ENCODE measurements at places on chromosomes 16 and 17.
A peak's percentile ranks its signal among the peaks of the same experiment; 100 is the strongest.

GRCh38 chr16:60204181-60204580 is 1470.1 kb upstream of the GOT2 start:
- DNase-seq, result no peak

DNA sequence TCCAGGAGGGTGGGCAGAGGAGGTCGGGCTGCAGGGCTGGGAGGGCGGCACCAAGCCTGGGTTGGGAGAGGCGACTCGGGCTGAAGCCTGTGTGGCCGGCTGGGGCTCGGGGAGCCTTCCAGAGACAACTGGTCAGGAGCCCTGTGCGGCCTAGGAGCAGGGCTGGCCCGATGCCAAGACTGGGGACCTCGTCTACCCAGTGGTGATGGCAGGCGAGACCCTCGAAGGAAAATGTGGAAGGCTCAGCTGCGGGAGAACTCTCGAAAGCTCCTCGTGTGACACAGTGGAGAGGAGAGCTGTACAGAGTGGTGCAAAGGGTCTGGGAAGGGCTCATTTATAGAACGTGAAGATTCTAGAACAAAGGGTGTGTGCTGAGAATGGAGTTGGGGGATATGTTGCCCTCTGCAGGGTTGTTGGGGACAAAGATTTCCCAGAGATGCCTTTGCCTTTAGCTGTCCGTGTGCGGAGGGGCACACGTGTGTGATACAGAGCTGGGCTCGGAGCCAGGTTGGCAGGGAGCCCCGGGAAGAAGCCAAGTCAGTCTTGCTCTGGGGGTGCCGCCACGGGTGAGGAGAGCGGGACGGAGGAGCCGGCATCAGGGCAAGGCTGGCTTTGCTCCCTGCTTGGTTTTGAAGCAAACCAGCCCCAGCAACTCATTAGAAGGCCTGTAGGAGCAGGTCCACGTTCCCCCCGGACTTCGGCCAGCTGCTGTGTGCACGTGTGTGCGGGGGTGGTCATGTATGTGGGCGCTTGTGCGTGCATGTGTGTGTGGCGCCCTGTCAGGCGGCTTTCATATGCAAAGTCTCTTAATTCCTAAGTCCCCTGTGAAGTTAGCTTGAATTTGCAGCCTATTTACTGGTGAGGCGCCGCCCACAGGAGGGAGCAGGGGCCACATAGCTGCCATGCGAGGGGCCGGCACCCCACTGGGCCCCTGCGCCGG is 132.4 kb upstream of the CHMP6 start:
- peak; percentile 69 for DNase-seq

- peak; percentile 63 for DNase-seq
Measured at GRCh38 chr16:75012380-75013081, 13.7 kb downstream of the ZNRF1 start.

- peak; percentile 55 for DNase-seq
Measured at GRCh38 chr16:30409125-30410060, 2.0 kb downstream of the ZNF771 start.

- no peak for DNase-seq
Measured at GRCh38 chr17:77210331-77210730, 69.6 kb downstream of the SEC14L1 start.

GRCh38 chr17:50051082-50051576 is 4.8 kb upstream of the ITGA3 start:
- no peak for DNase-seq

DNA sequence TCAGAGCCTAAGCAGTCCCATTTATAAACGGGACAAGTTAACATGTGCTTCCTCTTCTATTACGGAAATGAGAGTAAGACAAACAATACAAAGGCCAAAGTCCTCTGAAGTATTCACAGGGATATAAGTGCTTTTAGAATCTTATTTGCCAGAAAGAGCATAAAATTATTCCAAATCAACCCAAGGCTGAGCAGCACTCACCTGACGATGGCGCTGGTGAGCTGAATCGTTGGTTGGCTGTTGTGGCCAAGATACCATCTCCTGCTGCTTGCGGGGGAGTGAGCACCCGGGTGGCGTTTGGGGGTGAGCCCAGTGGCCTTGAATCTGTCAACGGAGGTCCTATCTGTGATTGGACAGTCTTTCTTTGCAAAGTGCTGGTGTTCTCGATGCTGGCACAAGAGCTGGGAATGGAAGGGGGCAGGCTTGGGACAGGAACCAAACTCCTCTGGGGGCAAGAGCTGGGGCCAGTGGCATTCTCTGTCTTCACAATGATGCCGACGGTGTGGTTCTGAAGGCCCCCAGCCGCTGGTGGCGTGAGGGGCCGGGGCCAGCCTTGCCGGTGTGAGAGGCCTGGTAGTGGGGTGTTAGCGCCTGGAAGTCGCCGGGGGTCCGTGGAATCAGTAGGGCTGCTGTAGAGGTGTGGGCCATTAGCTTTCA is 9.5 kb upstream of the DHRS13 start:
- peak; percentile 65 for DNase-seq

- no peak for DNase-seq
Measured at GRCh38 chr17:10526517-10526916, 8.2 kb upstream of the MYH1 start.

DNA sequence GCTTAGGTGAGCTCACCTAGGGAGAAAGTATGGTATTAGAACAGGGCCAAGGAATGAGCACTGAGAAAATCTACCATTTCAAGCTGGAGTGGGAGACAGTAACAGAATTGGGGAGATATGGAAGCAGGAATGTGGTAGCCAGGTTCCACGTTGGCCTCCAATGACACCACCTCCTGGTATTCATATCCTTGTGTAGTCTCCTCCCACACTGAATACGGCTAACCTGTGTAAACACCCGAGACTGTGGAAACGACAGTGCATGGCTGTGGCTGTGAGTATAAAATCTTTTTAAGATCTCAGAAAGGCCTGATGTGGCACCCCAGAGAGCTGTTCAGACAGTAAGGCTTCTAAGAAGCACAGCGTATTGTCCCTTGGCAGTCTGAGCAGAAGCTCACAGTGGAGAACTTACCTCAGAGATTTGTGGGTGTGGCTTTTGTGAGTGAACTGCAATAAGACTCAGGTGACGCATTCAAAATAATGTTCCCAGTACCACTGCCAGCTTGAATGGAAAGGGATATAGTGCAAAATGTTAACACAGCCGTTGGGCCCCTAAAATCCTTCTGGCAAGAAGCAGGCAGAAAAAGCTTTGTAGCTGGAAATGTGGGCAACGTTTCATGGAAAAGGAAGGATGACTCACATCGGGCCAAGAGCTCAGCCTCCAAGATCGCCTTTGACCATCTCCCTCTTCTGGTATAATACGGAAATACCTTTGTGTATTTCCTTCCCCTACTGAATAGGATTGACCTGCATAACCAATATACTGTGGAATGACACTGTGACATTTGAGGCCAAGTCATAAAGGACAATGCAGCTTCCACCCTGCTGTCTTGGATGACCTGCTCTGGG is 14.4 kb downstream of the SDR42E1 start:
- peak; percentile 78 for DNase-seq

DNA sequence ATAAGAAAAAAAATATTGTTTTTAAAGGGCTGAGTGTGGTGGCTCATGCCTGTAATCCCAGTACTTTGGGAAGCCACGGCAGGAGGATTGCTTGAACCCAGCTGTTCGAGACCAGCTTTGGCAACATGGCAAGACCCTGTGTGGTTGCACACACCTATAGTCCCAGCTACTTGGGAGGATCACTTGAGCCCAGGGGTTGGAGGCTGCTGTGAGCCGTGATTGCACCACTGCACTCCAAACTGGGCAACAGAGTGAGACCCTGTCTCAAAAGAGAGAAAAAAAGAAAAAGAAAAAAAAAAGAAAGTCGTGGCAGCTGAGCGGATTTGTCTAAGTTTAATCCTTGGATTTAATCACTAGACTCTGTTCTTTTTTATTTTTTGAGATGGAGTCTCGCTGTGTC is 6.3 kb upstream of the FCSK start:
- no peak for DNase-seq

DNA sequence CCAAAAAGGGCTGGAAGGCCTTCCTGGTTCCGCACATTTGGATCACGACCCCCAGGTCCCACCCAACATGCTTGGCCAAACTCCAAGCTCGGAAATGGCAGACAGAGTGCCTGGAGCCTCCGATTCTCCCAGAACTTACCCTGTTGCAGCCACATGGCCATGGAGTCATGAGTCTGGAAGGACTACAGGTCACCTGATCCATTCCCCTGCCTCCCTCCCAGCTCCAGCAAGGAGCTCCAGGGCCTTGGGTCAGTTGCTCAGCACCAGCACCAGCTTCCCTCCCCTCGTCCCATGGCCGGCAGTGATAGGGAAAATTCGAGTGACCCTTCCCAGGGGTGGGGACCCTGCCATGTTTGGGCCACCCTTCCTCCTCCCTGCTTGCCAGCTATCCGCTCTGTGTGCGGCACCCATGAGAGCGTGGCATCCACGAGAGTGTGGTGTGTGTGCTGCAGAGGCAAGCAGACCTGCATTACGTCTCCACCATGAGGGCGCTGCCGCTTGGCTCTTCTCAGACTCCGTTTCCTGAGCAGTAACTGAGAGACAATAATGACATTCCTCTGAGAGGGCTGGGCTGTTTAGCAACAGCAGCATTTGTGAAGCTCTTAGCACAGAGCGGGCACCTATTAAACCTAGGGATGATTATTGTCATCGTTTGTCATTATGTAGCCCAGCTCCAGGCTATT is 21.3 kb upstream of the RPL38 start:
- no peak for DNase-seq

DNA sequence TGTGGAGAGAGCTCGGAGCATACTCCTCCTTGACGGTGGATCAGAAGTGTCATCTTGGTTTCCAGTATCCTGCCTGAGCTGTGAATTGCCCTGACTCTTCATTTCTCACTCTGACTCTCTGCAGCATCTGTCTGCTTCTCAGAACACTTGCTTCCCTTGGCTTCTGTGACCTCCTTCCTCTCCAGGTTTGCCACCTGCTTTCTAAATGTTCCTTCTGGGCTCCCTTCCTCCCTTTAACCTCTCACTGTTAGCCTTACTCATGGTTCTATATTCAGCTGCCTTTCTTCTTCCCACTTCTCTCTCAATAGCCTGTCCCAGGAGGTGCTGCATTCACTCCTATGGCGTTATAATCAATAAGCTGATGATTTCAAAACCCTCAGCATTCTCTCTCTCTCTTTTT is 11.2 kb upstream of the PRKAR1A start:
- DNase-seq, result no peak

DNA sequence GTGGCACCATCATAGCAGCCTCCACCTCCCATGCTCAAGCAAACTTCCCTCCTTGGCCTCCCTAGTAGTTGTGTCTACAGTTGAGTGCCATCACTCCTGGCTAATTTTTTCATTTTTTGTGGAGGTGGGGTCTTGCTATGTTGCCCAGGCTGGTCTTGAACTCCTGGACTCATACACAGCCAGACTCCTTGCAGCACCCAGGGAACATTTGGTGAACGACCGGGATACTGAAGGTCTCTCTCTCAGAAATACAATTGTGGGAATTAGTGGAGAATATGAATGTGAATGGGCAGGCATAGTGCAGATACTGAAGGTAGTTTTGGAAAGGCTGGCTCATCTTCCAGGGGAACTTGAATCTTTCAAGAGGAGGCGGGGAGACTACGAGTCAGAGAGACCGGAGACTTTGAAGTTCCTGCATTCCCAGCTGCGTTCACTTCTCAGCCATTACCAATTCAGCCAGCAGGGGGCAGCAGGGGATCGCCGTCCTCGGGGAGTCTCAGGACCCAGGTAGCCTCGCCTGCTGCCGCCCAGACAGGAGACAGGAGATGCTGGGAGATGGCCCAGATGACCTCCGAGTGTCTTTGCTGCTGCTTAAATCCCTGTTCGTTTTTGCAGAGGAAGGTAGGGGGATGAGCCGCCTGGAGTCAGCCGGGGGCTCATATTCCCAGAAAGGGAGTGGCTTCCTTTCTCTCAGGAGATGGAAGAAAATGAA is 68.6 kb downstream of the HAPSTR1 start:
- no peak for DNase-seq

- no peak for DNase-seq
Measured at GRCh38 chr17:81528651-81529436, 667 bp downstream of the FSCN2 start.

- no peak for DNase-seq
Measured at GRCh38 chr16:5006348-5007193, 27.2 kb downstream of the NAGPA start.

GRCh38 chr17:17666111-17666714 is 15.0 kb upstream of the RAI1 start:
- DNase-seq, result no peak

- DNase-seq, result no peak
Measured at GRCh38 chr17:8283356-8283755, 5.1 kb upstream of the RANGRF start.

GRCh38 chr17:35283767-35284166 is 40.9 kb downstream of the SLFN5 start:
- DNase-seq, result no peak

- no peak for DNase-seq
Measured at GRCh38 chr16:87850009-87851006, 19.0 kb downstream of the SLC7A5 start.

GRCh38 chr17:81536299-81537290 is 8.4 kb downstream of the FSCN2 start:
- DNase-seq, result no peak

DNA sequence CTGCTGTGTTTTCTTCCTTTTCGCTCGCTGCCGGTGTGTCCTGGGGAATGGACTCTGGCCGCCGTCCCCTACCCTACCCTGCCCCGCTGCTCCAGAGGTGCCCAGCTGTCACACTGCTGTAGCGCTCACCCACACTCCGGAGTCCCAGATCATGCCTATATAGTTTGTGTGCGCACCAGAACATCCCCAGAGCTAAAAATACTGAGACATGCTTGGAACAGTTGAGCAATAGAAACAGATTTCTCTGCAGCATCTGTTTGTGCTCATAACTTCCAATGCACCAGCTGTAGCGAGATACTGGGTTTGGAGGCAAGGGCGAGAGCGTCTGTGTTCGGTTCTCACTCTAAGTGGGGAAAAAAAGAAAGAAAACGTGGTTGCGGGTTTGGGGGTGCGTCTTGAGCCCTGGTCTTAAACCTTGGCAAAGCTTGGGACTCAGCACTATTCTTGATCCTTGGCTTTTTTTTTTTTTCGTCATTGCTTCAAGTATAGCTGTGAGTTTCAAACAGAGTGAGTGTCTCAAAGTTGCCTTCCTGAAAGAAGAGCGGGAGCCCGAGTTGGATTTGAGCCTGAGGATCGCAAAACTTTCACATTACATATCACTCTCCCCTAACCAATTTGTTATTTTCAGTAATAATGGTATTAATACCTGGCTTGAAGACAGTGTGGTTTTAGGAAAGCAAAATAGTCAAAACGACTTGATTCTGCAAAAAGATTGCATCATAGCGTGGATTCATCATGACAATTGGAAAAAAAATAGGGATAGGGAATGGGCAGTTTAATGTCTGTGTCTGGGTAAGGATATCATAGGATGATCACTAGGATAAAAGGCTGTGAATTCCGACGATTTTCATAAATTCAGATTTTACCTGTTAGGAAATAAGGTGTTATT is 621 bp downstream of the KCNJ2 start:
- DNase-seq, result no peak

DNA sequence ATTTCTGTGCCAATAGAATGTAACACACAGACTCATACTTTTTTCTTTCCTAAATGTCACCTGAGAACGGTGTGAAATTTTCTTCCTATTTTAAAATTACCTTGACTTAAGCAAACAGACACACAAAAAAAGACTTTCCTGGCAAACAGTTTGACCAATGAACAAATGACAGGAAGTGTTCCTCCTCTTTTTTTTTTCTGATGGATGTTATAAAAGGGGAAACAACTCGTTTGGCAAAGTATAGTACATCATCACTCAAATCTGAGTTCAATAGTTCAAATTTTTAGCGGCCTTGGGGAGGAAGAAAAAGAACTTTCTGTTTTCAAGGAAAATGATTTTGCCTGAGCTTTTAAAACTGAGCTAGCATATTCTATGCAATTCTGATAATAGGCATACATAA is 19.8 kb downstream of the HS3ST3A1 start:
- DNase-seq, result no peak

Measured in pulmonary artery endothelial cell (primary cell).